ENCODE measurements at places on chromosomes 2 and 18.

- DNase-seq, result no peak
Observed at GRCh38 chr18:64979791-64980190, 771.0 kb upstream of the CDH7 start.

- no peak for DNase-seq
Observed at GRCh38 chr18:76462326-76462694, 32.7 kb downstream of the ZNF516 start.

- no peak for DNase-seq
Observed at GRCh38 chr2:208280234-208280633, 14.2 kb downstream of the PIKFYVE start.

- DNase-seq, result no peak
Observed at GRCh38 chr2:69636395-69636794, 7.1 kb downstream of the AAK1 start.

- DNase-seq, result no peak
Observed at GRCh38 chr2:9102861-9103662, 99.6 kb upstream of the MBOAT2 start.

GRCh38 chr18:27181726-27182125 is 3.4 kb downstream of the CHST9 start:
- no peak for DNase-seq

DNA sequence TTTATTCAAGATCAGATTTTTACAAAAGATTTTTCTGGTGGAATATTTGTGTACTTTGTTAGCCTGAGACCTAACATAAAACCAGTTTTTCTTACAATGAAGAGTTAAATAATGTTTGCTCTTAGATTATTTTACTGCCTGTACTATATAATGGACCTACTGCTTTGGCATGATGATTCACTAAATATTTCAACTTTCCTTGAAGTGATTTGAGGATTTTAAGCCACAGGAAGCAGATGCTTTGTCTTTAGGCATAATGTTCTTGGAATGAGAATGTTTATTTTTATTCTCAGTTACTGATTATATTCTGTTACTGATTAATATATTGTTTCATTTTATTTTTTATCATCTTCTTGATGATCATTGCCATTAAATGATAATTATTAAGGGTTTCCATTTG is 175.3 kb upstream of the LRP1B start:
- no peak for DNase-seq

DNA sequence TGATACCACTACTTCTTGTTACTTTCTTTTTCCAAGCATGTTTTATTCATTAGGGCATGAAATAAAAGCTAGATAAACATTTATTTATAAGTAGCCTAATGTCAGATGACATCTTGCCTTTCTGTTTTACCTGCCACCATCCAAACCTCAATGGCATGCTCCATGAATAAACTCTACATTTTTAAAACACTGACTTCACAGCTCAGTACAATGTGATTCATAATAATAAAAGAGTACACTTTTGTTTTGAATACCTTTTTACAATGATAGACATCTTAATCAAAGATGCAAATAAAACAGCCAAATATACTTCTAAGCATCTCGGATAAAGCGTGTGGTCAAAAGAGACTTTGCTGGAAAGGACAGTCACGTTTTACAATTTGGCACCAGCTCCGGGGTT is 88.2 kb downstream of the SPRED2 start:
- DNase-seq, result no peak

- no peak for DNase-seq
Observed at GRCh38 chr2:239700686-239701345, 300.0 kb upstream of the HDAC4 start.

GRCh38 chr2:23508066-23508390 is 123.0 kb downstream of the KLHL29 start:
- no peak for DNase-seq

DNA sequence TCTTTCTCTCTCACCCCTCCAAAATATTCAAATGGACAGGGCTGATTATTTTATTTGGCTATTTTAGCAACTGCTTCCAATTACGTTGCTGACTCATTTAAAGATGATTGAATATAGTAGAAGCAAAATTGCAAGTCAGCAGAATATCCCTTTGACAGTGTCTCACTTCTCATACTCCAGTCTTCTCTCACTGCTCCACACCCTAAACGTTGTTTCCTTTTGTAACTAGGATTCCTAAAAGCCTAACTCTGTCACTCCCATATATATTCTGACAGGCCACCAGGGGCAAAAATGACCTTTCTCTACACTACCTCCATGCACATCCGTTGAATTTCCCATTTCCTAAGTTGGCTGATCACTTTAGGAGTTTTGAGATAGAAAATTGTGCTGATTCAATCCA is 351.1 kb downstream of the RND3 start:
- DNase-seq, result no peak

DNA sequence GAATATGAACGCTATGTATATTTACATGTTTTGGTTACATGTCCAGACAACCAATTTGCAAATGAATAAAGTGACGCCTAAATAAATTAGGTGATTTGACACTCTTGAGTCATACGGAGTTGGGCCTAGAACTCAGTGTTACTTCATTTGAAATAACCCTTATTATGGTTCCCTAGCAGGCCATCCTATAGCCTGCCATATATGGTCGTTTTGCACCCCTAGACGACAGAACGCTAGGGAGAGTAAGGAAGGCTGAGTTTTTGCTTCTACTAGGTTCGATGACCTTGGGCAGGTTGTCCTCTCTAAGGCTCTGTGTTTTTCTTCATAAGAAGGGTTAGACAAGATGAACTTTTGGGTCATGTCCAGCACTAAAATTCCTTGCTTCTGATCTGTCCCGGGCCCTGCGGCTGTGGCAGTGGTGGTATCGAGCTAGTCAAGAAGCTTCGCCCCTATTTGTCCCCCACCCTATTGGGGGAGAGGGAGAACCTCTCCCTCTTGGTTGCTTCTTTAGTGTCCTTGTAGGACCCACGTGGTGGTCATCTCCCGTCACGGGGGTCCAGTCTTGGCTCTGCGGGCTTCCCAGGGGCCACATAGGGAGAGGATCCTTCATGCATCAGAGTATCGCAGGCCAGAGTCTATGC is 574 bp upstream of the EML4 start:
- DNase-seq, result no peak

- DNase-seq, result no peak
Observed at GRCh38 chr2:68589963-68590362, 53.4 kb upstream of the PROKR1 start.

GRCh38 chr18:49344096-49344495 is 116.3 kb downstream of the DYM start:
- no peak for DNase-seq

DNA sequence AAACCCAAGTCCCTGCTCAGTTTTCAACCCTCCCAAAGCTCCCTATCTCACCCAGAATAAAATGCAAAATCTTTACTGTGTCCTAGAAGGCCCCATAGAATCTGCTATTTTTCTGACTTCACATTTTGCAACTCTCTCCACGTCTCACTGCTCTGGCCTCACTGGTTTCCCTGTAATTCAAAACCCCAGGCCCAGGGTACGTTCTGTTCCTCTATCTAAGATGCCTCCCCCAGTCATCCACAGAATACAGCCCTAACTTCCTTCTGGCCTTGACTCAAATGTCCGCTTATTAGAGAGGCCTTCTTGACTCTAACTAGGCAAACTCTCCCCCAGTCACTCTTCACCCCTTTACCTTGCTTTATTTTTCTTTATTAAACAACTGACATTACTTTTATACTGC is 42.0 kb downstream of the FAM161A start:
- no peak for DNase-seq

DNA sequence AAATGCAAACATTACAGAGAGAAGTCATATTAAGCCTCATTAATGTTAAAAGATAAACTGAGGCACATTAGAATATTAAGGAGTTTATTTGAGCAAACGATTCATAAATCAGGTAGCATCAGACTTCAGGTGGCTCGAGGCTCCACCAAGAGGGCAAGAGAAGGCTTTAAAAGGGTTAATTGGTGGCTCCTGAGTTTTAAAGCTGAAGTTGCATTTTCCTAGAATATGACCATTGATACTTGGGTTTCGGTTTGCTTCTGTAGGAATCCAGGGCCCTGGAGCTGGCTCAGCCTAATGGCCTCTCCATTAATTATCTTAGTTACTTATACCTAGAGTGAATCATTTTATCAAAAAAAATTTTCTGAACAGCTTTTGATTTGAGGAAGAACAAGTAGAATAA is 123.7 kb upstream of the NABP1 start:
- no peak for DNase-seq

DNA sequence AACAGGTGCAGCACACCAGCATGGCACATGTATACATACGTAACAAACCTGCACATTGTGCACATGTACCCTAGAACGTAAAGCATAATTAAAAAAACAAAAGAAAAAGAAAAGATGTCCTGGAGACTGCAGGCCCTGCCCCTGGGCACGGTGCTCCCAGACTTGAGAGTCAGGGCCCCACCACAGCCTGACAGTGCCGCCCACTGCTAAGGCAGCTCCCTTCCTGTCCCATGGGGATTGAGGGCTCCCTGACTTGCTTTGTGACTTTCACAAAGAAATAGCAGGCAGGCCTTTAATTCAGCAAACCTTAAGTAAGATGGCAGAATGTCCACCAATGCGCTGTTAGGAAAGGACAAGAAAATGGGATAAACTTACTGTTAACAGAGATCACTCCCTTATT is 116.8 kb downstream of the NDUFA10 start:
- no peak for DNase-seq

DNA sequence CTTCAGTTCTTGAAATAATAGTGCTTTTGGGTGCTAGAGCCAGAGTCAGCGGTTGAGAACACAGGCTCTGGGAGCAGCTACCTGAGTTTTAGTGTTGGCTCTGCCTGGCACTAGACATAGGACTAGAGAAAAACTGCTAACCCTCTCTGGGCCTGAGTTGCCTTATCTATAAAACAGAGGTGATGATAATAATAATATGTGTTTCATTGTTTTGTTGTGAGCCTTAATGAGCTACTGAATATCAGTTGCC is 391.7 kb downstream of the PTPRM start:
- no peak for DNase-seq

DNA sequence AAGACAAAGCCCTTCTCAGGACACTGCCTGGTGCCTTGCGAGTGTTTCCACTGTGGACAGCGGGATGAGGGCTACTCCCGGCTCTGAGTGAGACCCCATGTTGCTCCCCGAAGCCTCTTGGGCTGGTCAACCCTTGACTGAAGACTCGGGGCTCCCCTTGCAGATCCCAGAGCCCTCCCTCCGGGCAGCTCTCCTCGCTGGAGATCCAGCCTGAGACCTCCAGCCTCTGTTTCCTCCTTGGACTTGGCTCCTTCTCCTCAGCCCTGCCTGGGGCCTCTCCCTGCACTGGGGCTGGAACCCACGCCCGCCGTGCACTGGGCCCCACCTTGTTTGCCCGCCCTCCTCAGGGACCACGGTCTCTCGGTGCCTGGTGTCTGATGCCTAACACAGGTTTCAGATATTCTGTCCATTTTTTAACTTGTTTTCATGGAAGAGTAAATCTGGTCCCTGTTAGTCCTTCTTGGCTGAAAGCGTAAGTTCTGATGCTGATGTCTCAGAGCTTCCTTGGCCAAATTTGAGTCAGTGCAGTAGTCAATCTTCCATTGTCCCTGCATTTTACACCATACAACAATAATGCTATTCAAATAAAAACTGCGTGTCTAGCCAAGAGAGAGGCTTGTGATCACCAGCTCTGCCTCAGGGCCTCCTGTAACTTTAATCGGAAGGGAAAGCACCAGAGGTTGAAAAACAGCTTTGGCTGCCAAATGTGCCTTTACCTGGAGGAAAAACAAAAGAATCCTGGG is 139.3 kb upstream of the CTDP1 start:
- no peak for DNase-seq

DNA sequence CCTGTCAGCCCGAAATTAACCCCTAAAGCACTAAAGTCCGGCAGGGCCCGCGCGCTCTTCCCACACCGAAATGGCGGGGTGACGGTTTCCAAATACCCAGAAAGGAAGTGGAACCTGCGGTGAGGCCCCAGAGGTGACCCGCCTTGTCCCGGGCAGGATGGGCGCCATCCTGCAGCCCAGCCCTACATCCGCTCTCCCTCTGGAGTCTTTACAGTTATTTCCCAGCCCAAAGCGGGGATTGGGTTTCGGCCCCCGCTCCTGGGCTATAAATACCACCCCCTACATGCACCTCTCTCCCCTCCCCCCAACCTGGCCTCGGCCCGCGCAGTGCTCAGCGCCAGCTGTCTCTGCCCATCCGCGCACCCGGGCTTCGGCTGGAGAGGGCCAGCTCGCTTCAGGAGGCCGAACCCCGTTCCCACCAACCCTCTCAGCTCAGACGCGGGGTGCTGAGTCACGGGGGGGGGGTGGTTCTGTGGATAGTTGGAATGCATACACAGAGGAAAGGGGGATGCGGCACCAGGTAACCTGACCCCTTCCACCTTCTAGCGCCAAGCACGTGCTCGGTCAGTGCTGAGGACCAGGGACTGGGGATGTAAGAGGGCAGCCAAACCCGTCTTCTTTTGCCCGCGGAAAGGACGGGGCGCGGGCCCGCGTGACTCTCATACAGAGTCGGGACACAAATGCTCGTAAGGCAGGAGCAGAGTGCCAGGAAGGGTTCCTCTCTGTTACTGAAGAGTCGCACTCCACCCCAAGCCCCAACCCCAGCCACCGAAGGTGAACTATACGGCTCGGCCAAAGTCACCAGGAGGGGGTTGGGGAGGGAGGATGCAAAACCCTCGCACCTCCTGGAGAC is at the start of gene TUBA4B:
TSS of gene TUBA4B (plus strand) at position 344 of the 853 bp plus-strand sequence. CDS start at position 509, 165 bp downstream.
- peak; percentile 51 for DNase-seq

DNA sequence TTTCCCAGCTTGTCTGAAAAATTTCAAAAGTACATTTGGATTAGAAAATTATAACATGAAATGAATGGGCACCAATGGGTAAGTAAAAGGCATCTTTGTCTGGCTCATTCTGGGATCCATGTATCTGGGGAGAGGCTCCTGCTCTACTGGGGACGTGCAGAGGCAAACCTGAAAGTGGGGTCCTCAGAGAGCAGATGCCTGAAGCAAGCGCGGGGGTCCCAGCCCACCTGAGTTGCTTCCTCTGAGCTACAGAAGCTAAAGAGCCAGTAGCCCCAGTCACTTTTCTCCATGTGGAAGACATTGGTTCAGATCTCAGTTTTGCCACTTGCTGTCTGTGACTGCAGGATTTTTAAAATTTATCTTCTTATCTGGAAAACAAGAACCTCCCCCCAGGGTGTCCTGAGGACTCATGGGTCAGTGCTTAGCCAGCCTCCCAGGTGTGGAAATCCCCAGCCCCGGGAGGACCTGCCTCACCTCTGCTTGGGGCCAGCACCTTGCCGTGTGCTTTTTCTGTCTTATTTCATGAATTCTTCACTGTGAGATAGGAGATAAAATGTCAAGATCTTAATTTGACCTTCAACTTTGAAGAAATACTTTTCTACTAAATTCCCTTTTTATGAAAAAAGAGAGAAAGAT is 25.1 kb upstream of the ODC1 start:
- DNase-seq, result no peak

- DNase-seq, result no peak
Observed at GRCh38 chr2:101119431-101119830, 31.8 kb downstream of the TBC1D8 start.

DNA sequence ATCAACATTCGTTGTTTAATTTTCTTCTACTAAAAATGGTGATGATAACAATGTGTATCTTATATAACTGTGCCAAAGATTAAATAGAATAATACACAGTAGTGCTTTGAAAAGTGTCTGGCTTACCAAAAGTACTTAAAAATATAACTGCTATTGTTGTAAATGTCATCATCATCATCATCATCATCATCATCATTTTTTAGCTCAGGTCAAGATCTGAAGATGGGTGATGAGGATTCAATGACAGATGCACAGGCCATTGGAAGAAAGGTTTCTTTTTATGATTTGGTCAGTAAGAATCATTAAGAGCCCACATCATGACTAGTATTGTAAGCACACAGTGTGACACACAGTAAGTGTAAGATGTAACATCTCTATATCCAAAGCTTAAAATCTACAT is 795.2 kb downstream of the SLC4A3 start:
- DNase-seq, result no peak

All from activated CD8-positive, alpha-beta memory T cell treated with anti-CD3 and anti-CD28 coated beads, Interleukin-2, amount 50 U/mL, for 4 hours (primary cell).